ENCODE measurements at places on chromosomes 1 and 21. TPM values are rescaled to one million over a fixed set of nuclear protein-coding genes. Genes with fewer than 3 reads are reported as not detected.
A peak's percentile ranks its signal among the peaks of the same experiment; 100 is the strongest.

DNA sequence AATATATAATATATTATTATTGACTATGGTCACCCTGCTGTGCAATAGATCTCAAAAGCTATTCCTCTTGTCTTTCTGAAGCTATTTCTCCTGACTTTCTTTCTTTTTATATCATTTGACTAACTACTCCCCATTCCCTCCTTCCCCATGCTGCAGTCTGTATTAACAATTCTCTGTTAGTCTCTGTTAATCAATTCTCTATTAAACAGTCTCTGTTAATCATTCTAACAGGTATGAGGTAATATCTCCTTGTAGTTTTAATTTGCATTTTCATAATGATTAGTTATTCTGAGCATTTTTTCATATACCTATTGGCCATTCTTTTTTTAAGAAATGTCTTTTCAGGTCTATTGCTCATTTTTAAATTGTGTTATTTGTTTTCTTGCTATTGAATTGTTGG is 201.0 kb upstream of the B3GALT2 start:
- DNase-seq, result no peak

GRCh38 chr1:20883766-20884165 is 96.7 kb upstream of the HP1BP3 start:
- DNase-seq, result no peak

GRCh38 chr1:30487042-30487441 is 236.3 kb downstream of the MATN1 start:
- DNase-seq, result no peak

- DNase-seq, result no peak
Measured at GRCh38 chr1:42978317-42979035, 19.8 kb upstream of the SLC2A1 start.

GRCh38 chr1:229964281-229964680 is 102.8 kb upstream of the GALNT2 start:
- DNase-seq, result no peak

- no peak for DNase-seq
Measured at GRCh38 chr1:223289621-223290020, 74.4 kb downstream of the SUSD4 start.

C1orf226 gene
- total RNA-seq, result not detected

DNA sequence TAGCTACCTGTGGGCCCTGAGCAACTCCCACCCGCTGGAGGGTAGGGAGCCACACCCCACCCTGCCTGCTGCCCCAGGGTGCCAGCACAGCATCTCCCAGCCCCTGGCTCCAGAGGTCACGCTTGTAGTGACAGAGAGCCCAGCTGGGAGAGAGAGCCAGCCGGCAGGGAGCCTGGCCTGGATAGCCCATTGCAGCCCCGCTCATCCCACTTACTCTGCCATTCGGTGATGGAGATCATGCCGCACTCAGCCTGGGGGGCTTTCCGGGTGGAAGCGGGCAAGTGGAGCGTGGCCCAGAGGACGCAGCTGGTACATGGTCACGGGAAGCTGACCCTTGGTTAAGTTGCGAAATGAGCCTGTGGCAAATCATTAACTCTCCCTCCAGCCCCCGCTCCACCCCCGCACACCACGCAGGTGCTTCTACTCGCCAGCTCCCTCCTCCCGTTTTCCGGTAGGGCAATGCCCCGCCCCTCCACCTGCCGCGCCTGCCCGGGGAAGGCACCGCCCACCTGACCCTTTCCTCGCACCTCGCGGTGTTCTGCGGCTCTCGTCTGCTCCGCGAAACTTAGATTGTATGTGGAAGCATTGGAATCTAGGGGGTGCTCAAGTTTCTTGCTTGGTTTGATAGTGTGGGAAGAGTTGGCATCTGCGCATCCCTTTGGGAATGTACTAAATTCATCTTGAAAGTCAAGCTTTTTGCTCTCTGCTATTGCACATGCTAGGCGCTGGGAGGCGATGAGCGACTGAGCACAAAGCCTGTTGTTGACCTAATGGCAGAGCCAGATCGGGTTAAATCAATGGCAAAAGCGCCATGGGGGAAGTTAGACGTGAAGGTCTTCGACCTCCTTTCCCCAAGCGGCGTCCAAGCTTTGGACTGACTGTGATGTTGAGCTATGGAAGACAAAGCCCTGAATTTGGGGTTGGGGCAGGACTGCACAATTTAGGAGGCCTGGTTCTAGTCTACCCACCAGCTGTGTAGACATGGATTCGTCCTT is at the start of gene GOLT1A:
TSS of gene GOLT1A (minus strand) at position 321 of the 995 bp plus-strand sequence. CDS start at position 239, 82 bp downstream.
- peak; percentile 23 for DNase-seq

COL9A2 gene
- 6.3 TPM for total RNA-seq

All from naive thymus-derived CD8-positive, alpha-beta T cell (primary cell).